ENCODE measurements at places on chromosomes 16 and 17.

DNA sequence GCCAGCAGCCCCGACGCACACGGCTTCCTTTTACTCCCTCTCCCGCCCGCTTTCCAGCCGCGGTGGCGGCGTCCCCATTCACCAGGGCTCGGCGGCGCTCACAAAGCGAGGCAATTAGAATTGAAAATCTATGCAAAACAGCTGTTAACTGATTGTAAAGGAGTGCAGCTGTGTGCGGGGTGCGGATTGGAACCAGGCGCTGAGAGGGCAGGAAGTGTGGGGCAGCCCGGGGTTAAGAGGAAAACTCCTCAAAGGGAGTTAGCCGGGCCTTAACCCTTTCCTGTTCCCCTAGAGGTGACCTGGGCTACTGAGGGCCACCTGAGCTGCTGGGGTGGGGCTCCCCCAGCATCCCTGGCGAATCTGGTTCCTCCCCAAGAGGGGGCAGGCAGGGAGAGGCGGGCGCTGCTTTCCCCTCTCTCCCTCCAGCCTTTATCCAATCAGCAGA, 5.8 kb upstream of the GSE1 start:
- DNase-seq = peak; percentile 41

- DNase-seq = no peak
These were observed 5.2 kb upstream of the CCL13 start for GRCh38 chr17:34351096-34351495.

GRCh38 chr16:48235556-48236136, 8.5 kb upstream of the LONP2 start:
- no peak for DNase-seq

DNA sequence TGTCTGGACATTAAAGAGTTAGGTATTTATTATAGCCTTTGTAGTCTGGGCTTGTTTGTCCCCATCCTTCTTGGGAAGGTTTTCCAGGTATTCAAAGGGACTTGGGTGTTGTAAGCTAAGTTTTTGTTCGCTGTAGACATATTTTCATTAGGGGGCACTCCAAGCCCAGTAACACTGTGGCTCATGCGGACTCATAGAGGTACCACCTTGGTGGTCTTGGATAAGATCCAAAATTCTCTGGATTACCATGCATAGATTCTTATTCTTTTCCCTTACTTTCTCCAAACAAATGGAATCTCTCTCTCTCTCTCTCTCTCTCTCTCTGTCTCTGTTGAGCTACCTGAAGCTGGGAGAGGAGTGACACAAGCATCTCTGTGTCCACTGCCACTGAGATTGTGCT, 48.9 kb downstream of the ERCC4 start:
- no peak for DNase-seq

DNA sequence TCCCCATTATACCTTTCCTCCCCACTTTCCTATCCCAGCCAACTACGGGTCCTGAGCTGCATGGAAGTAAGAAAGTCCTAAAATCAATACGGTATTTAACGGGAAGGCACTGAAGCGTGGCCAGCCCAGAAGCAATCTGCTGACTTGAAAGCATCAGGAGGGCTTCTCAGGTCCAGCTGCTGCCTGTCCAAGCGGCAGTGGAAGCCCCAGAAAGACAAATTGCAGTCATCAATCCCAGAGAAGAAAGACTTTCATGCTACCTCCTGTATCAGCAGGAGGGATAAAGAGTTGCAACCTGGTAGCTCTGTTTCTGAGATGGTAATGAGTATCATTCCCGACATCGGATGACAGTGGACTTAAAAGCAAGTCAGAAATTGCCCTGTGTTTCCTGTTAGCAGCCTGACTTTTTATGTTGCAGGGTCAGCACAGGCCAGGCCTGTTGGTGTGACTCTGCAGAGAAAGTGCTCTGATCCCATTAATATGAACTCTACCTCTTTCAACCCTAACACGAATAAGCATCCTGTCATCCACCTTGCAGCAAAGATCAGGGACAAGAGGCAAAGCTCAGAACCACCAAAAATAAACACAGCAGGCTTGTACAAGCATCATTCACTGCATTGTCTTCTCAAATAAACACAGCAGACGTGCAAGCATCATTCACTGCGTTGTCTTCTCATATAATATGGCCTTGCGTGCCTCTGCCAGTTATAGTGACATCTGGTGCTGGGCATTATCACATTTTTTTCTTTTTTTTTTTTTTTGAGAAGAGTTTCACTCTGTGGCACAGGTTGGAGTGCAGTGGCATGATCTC, 358.6 kb upstream of the CDH11 start:
- DNase-seq = no peak

- no peak for DNase-seq
These were observed 414.1 kb upstream of the SALL1 start for GRCh38 chr16:51565184-51565583.

- no peak for DNase-seq
These were observed 97.1 kb upstream of the AKTIP start for GRCh38 chr16:53600126-53600525.

GRCh38 chr17:49316258-49316570, 45.8 kb downstream of the ZNF652 start:
- peak; percentile 35 for DNase-seq

GRCh38 chr17:46819906-46820351, 1.4 kb upstream of the WNT3 start:
- no peak for DNase-seq

- DNase-seq = peak; percentile 65
These were observed 1.6 kb downstream of the RPTOR start for GRCh38 chr17:80546267-80546666.

- no peak for DNase-seq
These were observed 18.9 kb downstream of the TEKT5 start for GRCh38 chr16:10675861-10676260.

DNA sequence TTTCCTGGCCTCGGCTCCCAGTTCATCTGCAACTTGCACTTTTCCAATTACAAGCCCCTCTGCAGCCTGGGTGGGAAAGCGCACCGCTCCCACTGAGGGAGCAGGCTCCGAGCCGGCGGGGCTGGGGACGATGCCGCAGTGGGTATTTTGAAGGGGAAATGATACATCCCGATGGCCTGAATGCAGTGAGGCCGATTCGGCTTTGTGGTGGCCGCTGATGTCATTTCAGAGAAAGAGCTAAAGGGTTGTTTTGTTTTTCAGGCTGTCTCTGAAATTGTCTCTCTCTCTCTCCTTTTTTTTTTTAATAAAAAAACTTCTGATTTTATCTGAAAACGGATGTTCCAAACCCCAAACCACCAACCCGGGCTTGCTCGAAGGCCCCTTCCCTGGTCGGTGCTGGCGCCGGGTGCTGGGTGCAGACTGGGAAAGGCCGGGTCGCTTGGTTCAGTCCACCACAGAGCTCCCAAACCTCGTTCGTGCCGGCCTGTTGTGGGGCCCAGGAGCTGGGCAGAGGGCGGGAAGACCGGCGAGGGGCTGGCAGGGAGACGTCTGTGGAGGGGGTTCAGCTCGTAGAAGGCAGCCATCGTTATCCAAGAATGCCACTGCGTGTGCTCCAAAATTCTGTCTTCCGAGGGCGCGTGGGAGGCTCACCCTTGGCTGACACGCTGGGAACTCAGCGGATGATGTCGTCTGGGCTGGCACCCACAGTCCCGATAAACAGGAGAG, 102.8 kb downstream of the FOXL1 start:
- DNase-seq = no peak

- no peak for DNase-seq
These were observed 94.5 kb downstream of the PCTP start for GRCh38 chr17:55845385-55845784.
